Activated T-helper 1 cell treated with anti-CD3 and anti-CD28 coated beads, Interleukin-2, amount 50 U/mL, for 16 hours (primary cell): ENCODE measurements at places on chromosomes 12 and 14.

DNA sequence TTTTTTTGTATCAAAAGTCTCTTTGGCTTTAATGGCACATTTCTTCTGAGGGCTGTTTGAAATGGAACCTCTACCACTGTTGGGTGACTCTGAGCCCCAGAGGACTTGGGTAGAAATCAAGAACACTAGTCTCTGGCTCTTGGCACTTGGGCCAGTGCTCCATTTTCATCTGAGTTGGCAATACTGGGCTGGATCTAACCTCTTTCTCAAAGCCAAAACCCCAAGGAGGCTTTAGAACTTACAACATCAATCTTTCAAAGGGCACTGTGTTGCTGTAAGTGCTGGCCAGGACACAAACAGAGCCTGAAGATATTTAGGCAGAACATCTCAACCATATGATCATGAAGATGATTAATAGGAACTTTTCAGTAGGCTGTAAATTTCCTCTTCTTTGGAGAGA lies 34.0 kb upstream of the PLEKHG7 start:
- DNase-seq, result no peak

- no peak for DNase-seq
These were observed 21.1 kb upstream of the TAS2R14 start for GRCh38 chr12:10960211-10960610.

GRCh38 chr14:92991536-92991935 lies 68.6 kb downstream of the CHGA start:
- no peak for DNase-seq

GRCh38 chr12:109915171-109916040 lies 15.3 kb downstream of the TCHP start:
- no peak for DNase-seq

GRCh38 chr12:109994401-109995175 lies 1.6 kb downstream of the GIT2 start:
- no peak for DNase-seq

DNA sequence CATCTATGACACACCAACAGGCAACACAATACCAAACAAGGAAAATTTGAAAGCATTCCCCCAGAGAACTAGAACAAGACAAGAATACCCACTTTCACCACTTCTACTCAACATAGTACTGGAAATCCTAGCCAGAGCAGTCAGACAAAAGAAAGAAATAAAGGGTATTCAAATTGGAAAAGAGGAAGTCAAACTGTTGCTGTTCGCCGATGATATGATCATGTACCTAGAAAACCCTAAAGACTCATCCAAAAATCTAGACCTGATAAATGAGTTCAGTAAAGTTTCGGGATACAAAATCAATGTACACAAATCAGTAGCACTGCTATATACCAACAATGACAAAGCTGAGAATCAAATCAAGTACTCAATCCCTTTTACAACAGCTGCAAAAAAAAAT lies 8.1 kb upstream of the ATL1 start:
- DNase-seq, result no peak

GRCh38 chr14:103157969-103158368 lies 34.7 kb downstream of the TNFAIP2 start:
- DNase-seq, result no peak

- no peak for DNase-seq
These were observed 74.4 kb upstream of the PAWR start for GRCh38 chr12:79765157-79765556.

DNA sequence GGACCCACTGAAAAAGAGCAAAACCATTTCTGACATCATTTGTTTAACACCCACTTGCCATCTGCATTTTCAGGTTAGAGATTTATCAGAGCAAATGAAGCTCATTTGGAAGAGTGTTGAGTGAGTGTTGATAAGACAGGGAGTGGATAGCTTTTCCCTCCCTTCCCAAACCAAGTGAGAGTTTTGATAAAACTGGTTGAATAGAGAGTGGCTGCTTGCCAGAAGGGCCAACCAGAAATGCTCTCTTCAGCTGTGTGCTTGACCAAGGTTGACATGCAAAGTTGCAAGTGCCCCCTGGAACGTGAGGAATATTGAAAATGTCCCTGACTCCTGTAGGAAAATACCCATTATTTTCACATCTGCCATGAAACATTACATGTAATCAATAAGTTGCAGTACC lies 1487.0 kb upstream of the FLRT2 start:
- DNase-seq, result no peak

- DNase-seq, result no peak
These were observed 36.3 kb downstream of the ADGRD1 start for GRCh38 chr12:130990034-130990433.

DNA sequence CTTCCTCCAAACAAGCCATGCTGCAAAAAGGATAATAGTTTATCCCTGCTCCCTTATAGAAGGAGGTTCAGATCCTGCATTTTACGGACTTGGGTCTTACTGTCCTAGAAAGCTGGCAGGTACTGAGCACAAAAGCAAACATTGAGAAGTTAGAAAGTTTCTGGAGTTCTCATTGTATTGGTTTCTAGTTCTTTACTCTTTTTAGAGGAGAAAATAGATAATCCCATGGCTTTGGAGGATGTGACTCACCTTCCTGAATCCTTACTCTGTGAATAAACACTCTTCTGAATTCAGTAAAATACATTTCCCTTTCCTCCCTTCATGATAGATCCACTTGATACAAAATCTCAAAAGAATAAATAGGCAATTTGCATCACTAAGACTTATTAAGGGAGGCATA lies 188.9 kb downstream of the NPAS3 start:
- no peak for DNase-seq

- no peak for DNase-seq
These were observed 4.5 kb upstream of the CDK17 start for GRCh38 chr12:96404696-96405095.

- DNase-seq, result peak; percentile 56
These were observed 78.7 kb downstream of the LRRC74A start for GRCh38 chr14:76904740-76905569.

GRCh38 chr12:124727264-124727800 lies 136.3 kb downstream of the SCARB1 start:
- DNase-seq, result no peak

DNA sequence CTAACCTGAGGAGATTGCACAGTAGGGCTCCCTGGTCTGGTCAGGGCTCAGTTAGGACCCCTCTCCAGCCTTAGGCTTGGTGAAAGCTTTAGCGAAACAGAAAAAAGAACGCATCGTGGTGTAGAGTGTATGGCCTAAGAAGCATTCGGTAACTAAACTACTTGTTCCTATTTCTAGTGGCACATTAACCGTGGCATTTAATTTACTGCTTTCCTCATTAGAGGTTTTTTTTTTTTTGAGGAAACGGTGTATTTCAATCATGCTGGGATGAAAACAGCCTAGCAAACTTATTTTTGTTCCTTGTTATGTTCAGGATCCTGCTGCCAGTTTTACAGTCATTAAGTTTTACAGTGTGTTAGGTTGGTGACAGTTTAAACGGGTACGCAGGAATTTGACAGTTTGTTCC lies 518 bp upstream of the OSBPL8 start:
- DNase-seq, result no peak

DNA sequence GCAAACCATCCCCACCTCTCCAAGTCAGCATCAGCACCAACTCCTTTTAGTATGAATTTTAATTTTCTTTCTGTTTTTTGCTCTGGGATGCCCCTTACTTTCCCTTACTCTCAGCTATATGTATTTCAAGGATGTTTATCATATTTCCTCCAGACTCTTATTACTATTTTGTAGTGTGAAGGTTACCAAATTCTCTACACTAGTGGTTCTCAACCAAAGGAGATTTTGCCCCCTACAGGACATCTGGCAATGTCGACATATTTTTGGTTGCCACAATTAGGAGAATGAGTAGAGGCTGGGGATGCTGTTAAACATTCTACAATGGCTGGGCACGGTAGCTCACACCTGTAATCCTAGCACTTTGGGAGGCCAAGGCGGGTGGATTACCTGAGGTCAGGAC lies 29.1 kb upstream of the SOS2 start:
- no peak for DNase-seq

GRCh38 chr12:88108021-88108420 lies 33.9 kb downstream of the CEP290 start:
- DNase-seq, result no peak

- no peak for DNase-seq
These were observed 221.3 kb upstream of the RTL1 start for GRCh38 chr14:101124815-101125214.

- no peak for DNase-seq
These were observed 3.0 kb upstream of the METTL17 start for GRCh38 chr14:20986811-20987210.
